ENCODE measurements at places on chromosomes 6 and 20.

GRCh38 chr20:60338556-60338955 is 380.3 kb downstream of the CDH26 start:
- DNase-seq = no peak

DNA sequence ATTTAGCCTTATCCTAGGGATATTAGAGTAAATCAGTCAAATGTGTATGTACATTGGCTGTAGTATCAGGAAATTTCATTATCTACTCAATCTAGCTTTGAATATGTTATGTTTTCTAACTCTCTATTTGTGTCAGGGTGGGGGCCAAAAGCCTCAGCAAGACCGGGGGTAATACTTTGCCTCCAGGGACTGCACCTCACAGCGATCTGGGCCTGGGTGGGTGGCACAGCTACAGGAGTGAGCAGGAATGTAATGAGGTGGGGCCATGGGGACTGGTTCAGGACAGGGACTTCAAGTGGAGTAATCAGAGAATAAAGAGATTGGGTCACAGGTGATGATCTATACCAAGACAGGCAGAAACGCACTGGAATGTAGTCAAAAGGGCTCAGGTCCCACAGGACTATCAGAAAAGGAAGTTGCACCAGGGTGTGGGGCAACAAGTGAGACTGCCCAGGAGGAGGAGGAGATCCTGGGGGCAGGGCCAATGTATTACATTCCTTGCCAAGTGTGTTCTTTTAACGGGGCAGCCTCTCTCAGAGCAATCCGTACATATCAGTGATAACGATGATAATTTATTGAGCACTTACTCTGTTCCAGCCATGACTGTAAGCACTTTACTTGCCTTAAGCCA is 54.0 kb downstream of the PIGU start:
- no peak for DNase-seq

- no peak for DNase-seq
Measured at GRCh38 chr6:14020551-14020950, 95.8 kb downstream of the RNF182 start.

- DNase-seq = no peak
Measured at GRCh38 chr20:8782804-8783203, 286.1 kb upstream of the PLCB4 start.

- no peak for DNase-seq
Measured at GRCh38 chr6:148811459-148811858, 64.6 kb downstream of the UST start.

GRCh38 chr20:40192529-40192928 is 496.5 kb downstream of the MAFB start:
- no peak for DNase-seq

DNA sequence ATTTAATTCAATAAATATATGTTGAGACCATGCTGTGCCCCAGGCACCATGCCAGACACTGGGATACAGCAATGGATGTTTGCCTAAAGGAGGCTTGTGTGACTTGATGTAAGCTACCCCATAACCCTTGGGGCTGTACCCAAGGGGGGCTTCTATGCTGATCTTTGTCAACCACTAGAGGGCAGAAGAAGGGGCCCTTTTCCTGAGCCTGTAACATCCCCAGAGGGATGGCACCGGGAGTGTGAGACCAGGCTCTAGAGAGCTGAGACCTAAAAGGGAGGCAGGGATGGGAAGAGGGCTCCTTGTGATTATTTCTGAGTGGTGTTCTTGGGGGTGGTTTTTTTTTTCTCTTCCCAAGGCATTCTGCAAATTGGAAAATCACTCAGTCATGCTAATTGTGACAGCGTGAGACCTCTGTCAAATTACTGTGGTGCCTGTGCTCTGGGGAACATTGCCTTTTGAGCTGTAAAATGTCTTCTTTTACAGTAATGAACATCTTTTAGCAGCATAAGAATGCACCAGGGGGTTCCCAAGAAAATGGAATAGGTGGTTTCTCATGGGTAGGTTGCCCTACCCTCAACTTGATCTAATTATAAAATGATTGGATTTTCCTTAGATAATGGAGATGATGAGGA is 138.7 kb upstream of the SLC24A3 start:
- no peak for DNase-seq

DNA sequence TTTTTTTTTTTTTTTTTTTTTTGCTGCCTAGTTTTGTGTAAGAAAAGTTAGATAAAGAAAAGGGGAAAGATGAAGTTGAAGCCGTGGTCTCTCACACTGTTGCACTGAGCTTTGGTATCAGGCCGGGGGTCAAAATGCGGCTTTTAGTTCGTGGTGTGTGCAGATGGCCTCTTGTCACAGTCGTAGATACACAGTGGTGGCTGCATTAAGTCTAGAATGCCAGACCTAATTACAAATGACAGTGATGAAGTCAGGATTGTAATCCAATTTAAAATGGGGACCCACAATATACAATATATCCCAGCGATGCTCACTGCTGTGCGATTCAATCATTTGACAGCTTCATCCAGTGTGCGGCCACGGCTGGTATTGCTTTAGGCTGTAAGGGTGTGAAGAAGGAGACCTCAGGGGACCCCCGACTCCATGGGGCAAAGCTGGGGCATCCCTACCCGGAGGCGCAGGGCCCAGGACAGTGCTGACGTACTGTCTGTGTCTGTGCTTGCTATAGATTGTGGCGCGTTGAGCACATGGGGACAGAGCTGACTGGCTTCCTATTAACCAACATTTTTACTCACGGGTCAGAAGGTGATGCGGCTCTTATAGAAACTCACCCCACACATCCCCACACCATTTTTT is 210.0 kb upstream of the SOX4 start:
- no peak for DNase-seq

DNA sequence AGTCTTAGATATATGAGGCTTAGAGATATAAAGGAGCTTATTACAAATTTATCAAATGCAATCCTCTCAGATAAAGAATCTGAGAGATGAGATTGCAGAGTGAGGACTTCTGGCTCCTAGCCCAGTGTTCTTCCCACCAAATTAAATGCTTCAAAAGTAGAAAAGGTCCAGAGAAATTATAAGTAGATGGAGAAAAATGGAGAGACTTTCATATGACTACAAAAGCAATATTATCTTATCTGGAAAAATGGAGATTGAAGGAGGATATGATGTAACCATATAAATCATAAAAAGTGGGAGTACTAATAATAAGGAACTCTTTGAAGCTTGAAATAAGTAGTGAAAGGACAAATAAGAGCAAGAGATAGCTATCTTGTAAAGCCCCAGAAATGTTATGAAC is 2.8 kb downstream of the KCTD20 start:
- DNase-seq = no peak

DNA sequence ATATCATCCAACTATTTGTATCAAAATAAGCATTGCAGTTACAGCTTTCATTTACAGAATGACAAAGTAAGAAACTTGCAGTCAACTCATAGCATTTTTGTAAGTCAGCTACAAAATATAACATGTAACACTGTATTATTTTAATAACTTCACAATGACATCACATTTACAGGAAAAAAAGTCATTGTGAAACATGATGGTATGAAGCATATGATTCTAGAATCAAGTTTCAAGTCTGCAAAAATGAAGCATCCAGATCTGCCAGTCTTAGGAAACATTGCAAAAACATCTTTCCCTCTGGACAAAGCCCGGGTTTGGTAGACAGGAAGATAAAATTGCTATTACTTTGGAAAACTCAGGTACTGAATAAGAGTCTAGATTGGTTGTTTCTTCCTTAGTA is 263.9 kb upstream of the NT5E start:
- DNase-seq = no peak

GRCh38 chr6:168016176-168016620 is 18.7 kb downstream of the KIF25 start:
- no peak for DNase-seq

DNA sequence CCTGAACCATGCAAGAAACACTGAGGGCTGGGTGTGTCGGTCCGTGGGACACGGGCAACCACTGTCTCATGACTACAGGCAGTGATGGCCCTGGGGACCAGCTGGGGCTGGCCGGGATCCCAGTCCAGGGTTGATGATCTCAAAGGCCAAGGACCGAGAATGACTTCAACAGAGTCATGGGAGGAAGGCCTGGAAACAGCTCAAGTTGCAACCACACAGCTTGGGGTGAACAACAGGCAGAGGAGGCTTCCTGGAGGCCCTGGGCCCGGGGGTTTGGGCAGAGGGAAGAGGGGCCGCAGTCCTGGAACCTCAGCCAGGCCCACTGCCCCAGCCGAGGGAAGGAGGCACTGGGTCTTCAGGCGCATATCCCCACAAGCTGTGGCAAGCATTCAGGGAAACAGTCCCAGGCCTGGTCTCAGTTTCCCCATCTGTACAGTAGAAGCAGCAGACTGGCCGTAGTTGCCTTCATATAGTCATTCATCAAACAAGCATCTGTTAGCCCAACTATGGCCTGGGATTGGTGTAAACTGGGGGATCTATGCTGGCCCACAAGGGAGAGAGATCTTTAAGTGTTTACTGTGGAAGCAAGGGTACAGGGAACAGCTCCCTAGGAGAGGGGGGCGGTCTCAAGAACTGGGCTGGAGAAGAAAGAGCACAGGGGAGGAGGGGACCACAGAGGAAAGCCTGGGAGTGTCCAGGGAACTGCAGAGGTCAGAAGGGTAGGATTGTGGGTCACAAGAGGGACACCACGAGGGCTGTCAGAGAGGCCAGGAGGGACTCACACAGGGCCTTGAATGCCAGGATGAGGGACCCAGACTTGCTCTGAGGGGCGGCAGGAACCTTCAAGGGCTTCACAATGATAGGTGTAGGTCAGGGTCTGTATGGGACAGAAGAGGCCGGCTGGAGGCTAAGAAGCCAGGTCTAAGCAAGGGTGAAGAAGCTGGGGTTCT is 2.1 kb downstream of the MYL9 start:
- DNase-seq = no peak

DNA sequence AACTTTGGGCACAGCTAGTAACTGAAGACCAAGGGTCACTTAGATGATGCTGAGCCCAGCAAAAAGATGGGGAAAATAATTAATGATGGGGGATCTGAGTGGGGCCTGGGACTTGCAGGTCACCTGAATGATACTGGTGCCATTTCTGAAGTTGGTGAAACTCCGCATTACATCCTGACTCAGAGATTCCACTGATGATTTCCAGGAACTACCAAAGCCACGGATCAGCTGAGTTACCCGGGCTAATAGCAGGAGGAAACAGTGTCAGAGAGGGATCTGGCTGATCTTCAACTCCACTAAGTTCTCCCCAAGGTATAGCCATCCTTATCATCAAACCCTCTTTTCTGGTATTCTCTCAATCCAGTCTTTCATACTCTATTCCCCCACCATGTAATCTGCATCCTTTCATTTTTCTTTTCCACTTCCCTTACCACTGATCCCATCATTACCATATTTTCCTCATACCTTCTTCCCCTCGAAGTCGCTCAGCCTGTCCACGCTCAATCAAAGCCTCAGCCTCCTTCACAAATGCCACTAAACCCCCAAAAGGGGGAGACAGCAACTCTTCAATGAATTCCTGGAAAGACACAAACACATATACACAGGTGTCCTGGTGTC is 20.2 kb downstream of the VPS52 start:
- no peak for DNase-seq

GRCh38 chr6:5529015-5529414 is 267.7 kb downstream of the FARS2 start:
- DNase-seq = no peak

- DNase-seq = peak; percentile 42
Measured at GRCh38 chr6:31270788-31271640, 878 bp downstream of the HLA-C start.

- no peak for DNase-seq
Measured at GRCh38 chr6:34325633-34326032, 66.8 kb downstream of the NUDT3 start.

GRCh38 chr6:117270843-117271507 is 5.6 kb downstream of the VGLL2 start:
- no peak for DNase-seq

DNA sequence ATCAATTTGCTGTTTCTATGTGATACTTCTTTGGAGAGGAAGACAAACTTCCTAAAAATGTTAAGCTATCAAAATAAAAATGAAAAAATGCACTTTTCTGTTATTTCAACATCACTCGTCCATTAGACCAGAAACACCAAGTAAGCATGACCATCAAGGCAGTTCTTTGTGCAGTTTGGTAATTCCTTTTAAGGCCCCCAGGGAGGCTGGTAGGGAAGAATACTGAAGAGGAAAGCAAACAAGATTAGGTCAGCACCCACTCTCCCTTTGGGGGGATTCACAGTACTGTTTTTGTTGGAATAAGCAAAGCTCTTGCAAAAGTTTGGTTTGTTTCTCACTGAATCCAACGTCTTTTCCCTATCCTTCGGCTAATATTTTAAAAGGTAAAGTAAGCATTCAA is 206.8 kb upstream of the SLC35B3 start:
- DNase-seq = no peak

DNA sequence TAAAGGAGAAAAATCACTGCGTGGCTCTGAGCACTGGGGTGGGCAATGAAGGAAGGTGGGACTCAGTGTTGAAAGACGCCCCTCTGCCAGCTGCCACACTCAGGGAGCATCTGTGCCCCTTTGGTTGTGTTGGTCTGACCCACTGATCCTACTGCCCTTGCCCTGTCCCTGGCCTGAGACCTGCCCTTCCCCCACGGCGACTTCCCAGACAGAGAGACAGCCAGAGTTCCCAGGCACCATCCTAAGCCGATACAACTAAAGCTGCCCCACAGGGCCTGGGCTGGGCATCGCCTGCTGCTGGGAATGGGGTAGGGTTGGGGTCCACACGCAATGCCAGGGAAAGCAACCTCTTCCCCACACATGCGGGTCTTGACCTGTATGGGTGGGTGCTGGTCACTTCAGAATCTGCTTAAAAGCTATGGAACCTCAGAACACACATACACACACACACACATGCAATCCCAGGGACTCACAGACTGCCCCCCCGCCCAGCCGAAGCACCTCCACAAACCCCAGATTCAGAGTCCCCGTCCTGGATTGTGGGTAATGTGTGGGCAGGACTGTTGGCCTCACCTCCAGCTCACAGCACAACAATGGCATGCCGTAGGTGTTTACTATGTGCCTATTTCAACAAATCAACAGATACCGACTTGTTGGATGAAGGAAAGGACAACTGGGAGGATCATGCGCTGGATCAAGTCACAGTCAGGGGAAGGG is 10.9 kb upstream of the SPDEF start:
- DNase-seq = no peak

GRCh38 chr6:89927791-89928550 is 33.7 kb downstream of the GJA10 start:
- no peak for DNase-seq

- DNase-seq = no peak
Measured at GRCh38 chr6:47439348-47439668, 38.3 kb upstream of the CD2AP start.

- no peak for DNase-seq
Measured at GRCh38 chr6:121835662-121836061, 400.2 kb downstream of the GJA1 start.

- DNase-seq = no peak
Measured at GRCh38 chr6:131966443-131966842, 15.3 kb upstream of the CCN2 start.

GRCh38 chr20:61115364-61116065 is 136.5 kb upstream of the CDH4 start:
- DNase-seq = no peak

GRCh38 chr20:2578475-2579192 is 42.3 kb downstream of the TMC2 start:
- no peak for DNase-seq

DNA sequence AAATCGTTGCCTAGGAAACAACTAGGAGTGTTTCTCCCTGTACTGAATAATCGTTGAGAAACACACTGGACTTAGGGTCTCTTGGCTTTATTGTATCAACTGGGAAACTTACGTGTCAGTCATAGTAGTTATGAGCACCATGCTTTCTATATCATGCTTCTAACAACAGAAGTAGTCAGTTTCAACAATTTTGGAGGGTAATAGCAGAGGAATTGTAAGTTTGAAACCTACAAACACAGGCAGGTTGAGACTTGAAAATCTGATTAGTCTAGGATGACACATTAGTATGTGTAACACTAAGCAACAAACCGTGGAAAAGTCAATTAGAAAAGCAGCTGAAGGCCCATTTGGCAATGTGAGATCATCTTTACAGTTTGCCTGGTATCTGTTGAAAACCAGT is 43.9 kb upstream of the FABP7 start:
- no peak for DNase-seq
